Breast epithelium (tissue), 4 donors: ENCODE measurements at places on chromosomes 7 and 10. TPM values are rescaled to one million over a fixed set of nuclear protein-coding genes. Genes with fewer than 3 reads are reported as not detected.

- DNase-seq: no peak
These were observed 152.0 kb downstream of the MACC1 start for GRCh38 chr7:20064974-20065862.

GRCh38 chr10:104098358-104098925 lies 12.8 kb upstream of the COL17A1 start:
- no peak for DNase-seq

DNA sequence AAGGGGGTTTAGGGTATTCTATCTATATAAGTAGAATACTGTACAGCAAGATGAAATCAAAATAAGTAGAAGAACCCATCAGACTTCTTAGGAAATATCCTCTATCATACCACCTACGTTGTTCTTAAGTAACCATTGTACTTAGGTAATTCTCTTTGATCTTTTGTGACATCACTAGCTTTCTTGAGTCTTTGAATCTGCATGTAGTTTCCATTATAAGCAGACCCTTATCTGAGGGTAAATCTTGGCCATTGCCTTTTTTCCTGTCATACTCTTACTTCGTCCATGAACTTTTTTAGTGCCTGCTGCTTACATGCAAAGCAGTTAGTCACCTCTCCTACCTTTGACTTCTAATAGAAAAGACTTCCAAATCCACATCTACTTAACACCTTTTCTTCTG lies 49.0 kb downstream of the WAC start:
- no peak for DNase-seq

DNA sequence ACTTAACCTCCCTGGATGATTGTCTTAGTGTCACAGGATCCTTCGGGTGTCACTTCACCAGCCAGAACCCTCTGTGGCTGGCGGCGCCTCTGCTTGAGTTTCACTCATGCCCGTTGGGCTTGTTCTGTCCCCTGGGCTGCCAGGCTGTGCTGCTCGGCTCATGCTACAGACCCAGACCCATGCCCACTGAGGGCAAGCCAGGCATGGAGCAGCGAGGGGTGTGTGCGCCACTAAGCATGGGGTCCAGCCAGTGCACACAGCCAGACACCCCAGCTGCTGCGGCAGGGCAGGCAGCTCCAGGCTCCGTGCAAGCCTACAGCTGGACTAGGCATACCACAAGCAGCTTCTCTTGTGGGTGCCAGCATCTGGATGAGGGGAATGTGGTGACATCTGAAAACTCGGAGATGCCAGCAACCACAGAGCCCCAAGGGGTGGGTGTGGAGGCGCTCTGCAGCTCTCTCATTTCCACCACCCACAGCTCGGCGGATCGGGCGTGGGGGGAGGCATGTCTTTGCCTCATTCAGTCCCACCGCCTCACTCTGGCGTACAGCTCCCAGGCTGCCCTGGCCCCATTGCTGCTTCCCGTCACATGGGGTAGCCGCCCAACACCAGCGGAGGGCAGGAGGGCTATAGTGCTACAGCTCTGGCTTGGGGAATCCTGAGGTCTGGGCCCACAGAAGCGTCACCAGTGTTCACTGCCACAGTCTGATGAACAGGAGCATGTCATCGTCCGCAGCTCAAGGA lies 269.6 kb upstream of the LRGUK start:
- no peak for DNase-seq

- DNase-seq: no peak
These were observed 46.6 kb upstream of the ARHGAP12 start for GRCh38 chr10:31975157-31975765.

DNA sequence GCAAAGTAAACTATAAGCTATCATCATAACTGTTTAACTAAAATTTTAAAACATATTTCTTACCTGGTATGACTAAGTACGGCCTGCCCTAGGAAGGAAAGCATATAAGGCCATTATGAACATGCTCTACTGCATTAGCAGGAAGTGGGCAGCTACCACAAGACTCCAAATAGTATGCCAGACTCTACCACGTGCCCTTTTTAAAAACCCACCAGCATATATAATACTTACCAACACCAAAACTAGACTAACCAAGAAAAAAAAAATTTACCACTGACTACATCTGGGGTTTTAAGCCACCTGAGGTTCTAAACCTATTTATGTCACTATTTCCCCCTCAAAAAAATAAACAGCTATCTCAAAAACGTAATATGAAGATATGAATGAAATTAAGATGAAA lies 30.1 kb downstream of the NUDCD3 start:
- DNase-seq: no peak

GRCh38 chr7:93747019-93747418 lies 143.5 kb downstream of the TFPI2 start:
- no peak for DNase-seq

DNA sequence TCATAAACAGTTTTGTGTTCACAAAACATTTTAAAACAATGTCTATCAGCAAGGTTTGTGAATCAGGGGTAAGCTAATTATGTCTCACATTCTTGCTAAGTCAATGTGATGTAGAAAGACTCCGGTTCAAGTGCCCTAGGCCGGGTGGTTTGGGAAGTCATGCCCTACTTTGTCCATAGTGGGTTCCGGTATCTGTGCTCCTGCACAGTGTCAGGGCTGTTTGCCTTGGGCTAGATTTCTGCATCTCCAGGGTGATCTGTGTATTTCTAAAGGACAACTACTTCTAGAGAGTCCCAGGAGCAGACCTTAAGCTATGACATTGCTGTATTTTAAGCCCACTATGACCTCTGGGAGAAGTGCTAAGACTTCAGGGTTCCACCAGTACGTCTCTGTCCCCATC lies 504.1 kb downstream of the PLXNA4 start:
- no peak for DNase-seq

DNA sequence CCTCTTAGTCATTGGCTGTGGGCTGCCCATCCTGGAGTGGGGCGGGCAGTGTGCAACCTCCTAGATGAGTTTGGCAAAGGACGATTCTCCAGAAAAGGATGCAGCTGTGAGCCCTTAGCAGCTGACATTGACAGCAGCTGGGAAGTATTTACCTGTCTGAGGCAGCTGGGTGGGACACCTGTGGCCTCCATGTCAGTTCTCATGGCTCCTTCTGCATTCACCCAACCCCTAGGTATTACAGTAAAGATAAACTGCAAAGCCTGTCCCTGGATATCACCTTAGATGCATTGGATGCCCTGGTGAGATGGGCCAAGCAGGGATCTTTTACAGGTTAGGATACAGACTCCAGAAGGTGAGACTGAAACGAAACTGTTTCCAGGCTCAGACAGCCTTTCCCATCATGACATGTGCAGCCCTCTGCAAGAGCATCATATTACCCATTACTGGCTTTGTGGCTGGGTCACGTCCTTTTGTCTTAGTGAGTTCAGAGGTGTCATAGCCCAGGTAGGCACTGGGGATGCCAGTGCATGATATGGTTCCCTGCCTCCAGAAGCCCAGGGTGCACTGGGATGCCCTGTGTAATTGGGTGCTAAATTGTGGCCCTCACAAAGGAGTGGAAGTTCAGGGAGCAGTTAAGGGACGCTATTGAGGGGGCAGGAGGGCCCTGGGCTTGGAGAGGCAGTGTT lies 28.9 kb downstream of the MINDY4 start:
- no peak for DNase-seq

GRCh38 chr10:21417172-21417712 lies 108.2 kb downstream of the SKIDA1 start:
- no peak for DNase-seq

- DNase-seq: peak; percentile 98
These were observed at the start of gene RHEB for GRCh38 chr7:151519765-151520418. TSS of gene RHEB (minus strand) at chr7:151519895. CDS start at chr7:151519511, 384 bp downstream.

DNA sequence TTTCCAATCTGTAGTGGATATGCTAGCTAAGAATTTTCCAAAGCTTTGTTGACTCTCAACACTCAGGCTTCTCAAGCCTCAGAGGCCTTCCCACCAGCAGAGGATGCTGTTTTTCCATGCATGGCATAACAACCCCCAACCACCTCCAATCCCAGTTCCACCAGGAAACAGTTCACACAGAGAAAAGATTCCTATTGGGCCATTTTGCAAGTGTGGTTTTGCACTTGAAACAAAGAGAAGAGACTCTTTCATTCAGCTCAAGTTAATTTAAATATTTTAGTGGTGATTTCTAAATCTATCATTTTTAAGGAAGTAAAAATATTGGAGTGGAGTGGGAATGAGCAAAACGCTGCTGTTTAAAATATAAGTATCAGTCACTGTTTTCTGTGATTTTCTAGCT lies 105.6 kb upstream of the COL1A2 start:
- peak; percentile 31 for DNase-seq

The HDAC9 gene
- total RNA-seq: 7.3 TPM

- no peak for DNase-seq
These were observed 22.8 kb downstream of the FAM107B start for GRCh38 chr10:14751921-14752320.

- peak; percentile 41 for DNase-seq
These were observed 485.1 kb upstream of the KLF6 start for GRCh38 chr10:4270116-4270515.

DNA sequence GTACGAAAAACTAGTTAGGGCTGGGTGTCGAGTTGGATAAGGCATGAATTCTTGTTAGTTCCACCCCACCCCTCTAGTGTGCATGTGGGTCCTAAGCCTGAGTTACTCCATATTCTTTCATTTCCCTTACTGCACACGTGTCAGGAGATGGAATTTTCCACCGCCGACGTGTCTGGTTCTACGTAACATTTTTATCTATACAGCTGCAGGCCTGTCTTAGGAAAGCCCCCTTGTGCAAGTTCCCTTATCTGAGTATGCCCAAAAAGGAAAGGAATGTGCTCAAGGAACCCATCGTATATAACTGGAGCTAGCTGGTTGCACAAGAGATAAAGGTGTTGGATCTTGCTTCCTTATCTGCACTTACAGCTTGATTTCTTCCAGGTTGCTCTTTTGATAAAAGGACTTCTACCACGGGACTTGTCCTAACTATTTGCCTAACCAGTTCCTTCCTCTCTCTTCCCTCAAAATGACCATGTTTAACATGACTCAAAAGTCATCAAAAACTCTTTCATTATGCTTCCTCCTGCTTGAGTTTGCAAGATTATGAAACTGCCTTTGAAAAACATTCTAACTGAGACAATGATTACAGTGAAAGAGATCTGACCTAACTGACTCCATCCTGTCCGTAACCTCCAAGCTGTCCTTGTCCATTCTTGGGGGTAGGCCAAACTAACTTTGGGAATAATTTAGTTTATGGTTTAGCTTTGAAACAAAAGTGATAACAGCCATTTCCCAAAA lies 181.4 kb downstream of the AKR1D1 start:
- DNase-seq: no peak

- DNase-seq: no peak
These were observed 133.7 kb upstream of the SH2B2 start for GRCh38 chr7:102152672-102153598.

The OGDHL gene
- total RNA-seq: not detected

The BHLHA15 gene
- total RNA-seq: 0.59 TPM

GRCh38 chr7:53740971-53741370 lies 705.5 kb downstream of the POM121L12 start:
- DNase-seq: no peak

DNA sequence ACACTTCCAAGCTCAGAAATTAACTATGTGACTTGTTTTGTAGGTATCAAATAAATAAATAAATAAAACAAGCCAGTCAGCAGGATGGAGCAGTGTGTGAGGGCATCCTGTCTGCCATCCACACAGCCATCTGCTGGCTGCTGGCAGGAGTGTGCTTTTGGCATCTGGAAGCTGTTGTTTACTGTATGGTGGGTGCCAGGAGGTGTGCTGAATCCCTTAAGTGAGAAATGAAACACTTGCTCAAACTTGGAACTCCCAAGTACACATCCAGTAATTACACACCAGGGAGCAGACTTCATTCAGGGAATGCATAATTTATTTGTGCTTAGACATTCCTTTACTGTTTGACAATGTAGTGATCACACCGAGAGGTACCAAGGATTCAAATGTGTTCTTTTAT lies 16.9 kb upstream of the TAX1BP1 start:
- DNase-seq: no peak

- DNase-seq: no peak
These were observed 41.4 kb upstream of the ANLN start for GRCh38 chr7:36348256-36348655.

GRCh38 chr7:121016966-121017365 lies 28.5 kb downstream of the CPED1 start:
- no peak for DNase-seq

GRCh38 chr10:87000491-87000890 lies 19.6 kb upstream of the FAM25A start:
- no peak for DNase-seq

The IL6 gene
- 3.8 TPM for total RNA-seq

DNA sequence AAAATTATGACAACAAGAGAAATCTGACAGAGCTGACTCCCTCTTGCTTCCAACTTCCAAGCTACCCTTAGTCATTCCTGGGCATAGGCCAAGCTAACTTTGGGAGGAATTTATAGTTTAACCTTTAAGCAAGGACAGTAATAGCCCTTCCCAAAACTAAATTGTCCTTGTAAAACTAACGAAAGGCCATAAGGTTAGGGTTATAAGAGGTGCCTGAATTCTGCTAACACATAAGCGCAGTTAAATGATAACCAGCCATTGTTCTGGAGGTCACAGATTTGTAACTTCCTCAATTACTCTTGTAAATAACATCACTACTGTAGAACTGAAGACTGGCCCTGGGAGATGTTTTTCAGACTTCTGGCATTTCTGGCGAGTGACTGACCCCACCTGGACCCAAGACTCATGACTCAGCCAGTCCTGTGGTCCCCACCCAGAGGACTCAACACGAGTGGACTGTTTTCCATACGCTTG lies 481.2 kb downstream of the KCNMA1 start:
- DNase-seq: no peak

The SLC16A9 gene
- 1.2 TPM for total RNA-seq

DNA sequence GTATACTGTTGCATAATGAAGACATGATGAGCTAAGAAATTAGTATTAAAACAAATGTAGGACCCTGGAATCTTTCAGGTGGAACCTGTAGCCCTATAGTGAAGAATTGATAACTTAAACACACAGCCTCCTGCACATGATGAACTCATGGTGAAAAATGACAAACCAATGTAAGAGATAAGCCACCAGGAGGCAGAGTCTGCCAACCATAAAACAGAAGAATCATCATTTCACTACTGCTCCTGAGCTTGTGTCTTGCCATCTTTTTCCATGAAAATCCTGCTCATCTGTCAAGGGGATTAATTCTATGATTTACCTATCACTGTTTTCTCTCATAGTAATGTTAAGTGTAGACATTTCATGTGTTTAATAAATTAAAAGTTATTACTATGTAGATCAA lies 363.9 kb downstream of the MALRD1 start:
- DNase-seq: no peak

DNA sequence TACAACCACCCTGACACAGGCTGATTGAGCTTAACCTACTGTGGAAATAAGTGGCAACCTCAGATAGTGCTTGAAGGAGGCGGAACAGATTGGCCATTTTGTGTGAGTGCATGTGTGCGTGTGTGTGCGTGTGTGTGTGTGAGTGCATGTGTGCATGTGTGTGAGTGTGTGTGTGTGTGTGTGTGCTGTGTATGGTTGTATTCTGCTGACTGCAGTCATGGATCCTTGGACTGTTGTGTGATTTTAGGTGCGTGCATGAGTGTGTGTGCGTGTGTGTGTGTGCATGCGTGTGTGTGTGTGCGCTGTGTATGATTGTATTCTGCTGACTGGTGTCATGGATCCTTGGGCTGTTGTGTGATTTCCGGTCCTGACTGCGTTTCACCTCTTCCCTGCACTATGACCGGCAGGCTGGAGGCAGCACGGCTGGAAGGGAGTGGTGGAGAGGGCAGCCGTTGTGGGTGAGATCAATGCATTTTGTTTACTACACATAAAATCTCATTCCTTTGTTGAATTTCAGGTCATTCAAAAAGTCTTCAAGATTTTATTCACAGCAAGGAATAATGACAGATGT lies 6.3 kb downstream of the IQCE start:
- no peak for DNase-seq

The CUL2 gene
- total RNA-seq: 22.7 TPM

- no peak for DNase-seq
These were observed 4.8 kb downstream of the ANXA7 start for GRCh38 chr10:73408978-73409521.
